Left lung (tissue), 14 donors: ENCODE measurements at places on chromosomes 2 and 18. TPM values are rescaled to one million over a fixed set of nuclear protein-coding genes. Genes with fewer than 3 reads are reported as not detected.

Gene UGT1A4
- polyA plus RNA-seq = not detected

Gene DARS1
- polyA plus RNA-seq = 145 TPM

Gene VWA3B
- 7.8 TPM for polyA plus RNA-seq

Gene ZAP70
- polyA plus RNA-seq = 2.8 TPM

Gene ADGRF3
- polyA plus RNA-seq = 1.5 TPM

Gene TMEM17
- 3.9 TPM for polyA plus RNA-seq

Gene AFF3
- 21.7 TPM for polyA plus RNA-seq

Gene TBR1
- not detected for polyA plus RNA-seq

Gene NXPH2
- polyA plus RNA-seq = 1.3 TPM

Gene NFU1
- polyA plus RNA-seq = 50.4 TPM
